ENCODE measurements at places on chromosomes 7 and 10.

- DNase-seq: no peak
Measured at GRCh38 chr7:40526951-40527715, 392.3 kb downstream of the SUGCT start.

DNA sequence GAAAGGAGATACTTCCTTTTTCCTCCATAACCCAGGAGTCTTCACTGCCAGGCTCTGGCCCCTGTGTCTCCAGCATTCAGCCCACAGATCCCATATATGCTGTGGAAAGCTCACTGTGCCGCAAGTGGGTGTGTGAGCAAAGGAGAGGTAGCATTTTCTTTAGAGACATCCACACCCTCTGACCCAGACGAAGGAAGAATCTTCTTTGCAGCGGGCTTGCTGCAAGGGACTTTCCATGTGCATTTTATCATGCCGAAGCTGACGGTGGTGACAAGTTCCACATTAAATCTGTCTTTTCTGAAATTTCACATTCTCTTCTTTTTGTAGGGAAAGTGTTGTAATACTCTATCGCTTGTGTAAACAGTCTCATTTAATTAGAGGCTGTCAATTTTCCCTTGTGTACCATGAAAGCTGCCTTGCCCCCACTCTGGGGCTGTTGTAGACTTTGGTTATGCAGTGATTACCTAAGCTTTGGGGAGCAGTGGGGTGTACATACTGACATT is 409.5 kb downstream of the SUGCT start:
- no peak for DNase-seq

DNA sequence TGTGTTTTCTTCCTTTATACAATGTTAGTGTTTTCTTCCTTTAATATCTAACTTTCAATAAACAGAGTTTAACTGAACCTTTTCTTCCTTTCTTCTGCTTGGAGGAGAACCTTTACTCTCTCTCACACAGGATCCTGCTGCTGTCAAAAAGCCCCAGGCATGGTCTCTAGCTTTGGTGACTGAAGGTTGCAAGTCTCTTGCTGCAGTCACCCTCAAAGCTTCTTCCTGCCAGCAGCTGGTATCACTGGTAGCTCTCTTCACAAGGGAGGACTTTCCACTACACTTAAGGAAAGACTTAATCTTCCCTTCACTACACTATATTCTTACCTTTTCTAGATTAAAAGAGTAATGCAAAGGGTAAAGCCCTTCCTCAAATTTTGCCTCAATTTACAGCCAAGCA is 153.4 kb downstream of the SGMS1 start:
- DNase-seq: no peak

DNA sequence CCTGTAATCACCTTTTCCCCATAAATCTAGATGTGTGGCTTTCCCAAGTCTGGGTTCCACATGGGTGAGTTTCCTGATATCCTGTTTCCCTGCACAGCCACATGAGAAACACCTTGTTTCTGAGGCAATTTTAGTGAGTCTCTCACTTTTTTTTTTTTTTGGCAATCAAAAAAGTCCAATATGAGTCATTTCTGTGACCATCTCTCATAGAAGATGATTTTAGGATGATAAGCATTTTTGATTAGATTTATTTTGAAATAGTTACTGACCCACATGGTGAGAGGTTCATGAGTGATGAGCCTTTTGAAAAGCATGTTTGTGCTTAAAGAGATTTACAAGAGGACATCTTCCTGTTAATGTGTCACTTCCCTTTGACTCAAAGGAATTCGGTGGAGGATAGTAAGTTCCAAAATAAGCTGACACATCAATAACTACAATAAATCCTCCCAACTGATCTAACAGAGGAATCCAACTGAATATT is 464.0 kb downstream of the INHBA start:
- DNase-seq: no peak

DNA sequence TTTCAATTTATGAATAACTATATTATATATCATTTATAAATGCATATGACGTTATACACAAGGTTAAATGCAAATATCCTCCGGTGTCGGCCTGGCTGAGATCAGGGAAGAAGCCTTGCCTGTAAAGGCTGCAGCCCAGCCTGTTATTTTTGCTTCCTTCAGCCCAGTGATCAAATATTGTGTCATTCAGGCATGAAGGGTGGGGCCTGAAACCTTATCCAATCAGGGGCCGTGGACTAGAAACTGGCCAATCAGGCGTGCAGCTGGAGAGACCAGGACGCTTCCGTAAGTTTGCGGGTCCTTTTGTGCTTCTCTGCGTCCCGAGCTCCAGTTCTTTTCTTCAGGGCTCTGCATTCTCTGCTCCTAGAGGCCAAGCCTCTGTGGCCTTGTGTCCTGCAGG is at the start of gene ZNF722:
TSS of gene ZNF722 (plus strand) at position 301 of the 400 bp plus-strand sequence. CDS start 113 bp downstream, outside the sequence.
- no peak for DNase-seq

Measured in stimulated activated CD4-positive, alpha-beta T cell treated with anti-CD3 and anti-CD28 coated beads, Interleukin-12 subunit alpha, Interleukin-12 subunit beta, amount 100 ng/mL, for 48 hours (primary cell).